Activated T-cell treated with anti-CD3 and anti-CD28 coated beads, Interleukin-2, amount 50 U/mL, for 1 hour (primary cell): ENCODE measurements at places on chromosomes 2 and 18.

DNA sequence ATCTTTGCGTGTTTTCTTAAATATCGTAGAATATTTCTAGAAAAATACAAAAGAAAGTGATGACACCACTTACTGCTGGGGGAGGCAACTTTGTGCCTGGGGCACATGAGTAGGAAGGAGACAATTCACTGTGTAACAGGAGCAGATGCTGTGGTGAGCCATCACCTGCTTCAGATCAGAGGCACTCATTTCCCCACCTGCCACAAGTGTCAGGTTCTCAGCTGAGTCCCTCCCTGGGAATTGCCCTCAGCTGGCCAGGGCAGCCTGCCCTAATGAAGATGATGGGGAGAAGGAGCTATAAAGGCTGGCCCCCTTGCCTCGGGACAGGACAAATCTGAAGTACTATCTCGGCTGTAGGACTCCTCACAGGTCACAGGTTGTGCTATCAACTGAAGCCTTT, 322.8 kb downstream of the STK39 start:
- DNase-seq = no peak

DNA sequence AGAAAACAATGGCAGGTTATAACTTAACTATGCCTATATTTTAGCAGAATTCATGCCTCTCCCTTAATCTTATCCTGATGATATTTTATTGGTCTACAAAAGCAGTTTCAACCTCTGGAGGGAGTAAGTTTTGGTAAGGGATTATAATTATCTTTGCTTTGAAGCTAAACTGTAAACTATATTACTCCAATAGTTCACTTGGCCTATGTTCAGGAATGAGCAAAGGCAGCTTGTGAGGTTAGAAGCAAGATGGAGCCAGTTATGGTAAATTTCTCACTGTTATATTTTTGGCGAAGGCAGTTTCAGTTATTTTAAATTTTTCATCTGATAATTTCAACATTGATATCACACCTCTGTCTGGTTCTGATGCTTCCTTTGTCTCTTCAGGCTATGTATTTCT, 192.5 kb upstream of the RGPD4 start:
- DNase-seq = no peak

DNA sequence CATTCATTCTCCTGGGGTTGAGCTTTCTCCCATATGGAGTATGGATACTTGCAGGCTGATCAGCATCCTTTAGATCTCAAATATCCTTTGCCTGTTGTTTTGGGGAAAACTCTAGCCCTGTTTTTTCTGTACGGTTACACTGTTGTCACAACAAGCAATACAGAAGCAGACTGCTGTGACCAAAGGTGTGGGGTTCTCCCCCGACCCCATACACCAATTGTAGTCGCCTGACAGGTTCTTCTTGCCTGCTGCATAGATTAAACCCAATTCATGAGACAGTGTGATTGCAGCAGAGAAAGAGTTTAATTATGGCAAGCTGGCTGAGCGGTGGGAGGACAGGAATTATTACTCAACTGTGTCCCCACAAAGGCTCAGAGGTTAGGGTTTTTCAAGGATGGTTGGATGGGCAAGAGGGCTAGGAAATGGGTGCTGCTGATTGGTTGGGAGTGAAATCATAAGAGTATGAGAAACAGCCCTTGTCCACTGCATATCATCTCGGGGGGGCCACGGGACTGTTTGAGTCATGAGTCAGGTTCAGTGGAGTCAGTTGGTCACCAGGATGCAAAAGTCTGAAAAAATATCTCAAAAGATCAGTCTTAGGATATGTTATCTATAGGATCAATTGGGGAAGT, 40.6 kb downstream of the ITGB1BP1 start:
- DNase-seq = no peak

DNA sequence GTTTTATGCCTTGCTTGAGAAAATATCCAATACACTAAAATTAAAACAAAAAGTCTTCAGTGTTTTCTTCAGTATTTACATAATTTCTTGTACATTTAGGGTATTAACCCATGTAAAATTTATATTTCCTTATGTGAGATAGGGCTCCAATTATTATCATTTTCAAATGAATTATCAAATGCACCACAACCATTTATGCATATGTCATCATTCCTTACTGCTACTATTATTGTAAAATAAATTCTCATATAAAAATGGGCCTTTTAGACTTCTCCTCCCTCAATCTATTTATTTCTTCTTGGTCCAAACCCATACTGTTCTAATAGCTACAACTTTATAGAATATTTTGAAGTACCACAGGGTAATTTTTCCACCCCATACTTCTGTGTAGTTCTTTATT, 175.3 kb upstream of the LYPD1 start:
- DNase-seq = no peak
